ENCODE measurements at places on chromosomes 16 and 17. TPM values are rescaled to one million over a fixed set of nuclear protein-coding genes. Genes with fewer than 3 reads are reported as not detected.

DNA sequence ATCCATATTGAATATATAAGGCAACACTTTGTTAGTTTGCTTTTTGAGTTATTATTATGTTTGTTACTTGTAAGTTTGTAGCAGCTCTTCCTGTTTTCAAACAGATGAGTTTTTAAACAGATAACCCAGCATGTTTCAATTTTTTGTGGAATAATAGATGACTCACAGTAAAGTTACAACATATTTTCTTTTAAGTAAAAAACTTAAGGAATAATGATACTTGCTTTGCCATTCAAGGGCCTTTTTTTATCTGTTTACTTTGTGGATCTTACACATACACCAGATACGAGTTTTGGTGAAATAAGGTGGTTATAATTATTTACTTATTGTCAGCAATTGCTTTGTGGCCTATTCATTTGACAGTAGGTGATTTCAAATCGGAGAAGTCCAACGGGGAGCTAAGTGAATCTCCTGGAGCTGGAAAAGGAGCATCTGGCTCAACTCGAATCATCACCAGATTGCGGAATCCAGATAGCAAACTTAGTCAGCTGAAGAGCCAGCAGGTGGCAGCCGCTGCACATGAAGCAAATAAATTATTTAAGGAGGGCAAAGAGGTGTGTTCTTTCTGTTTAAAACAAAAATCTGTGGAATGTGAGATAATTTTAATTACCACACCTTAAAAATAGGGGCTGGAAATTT, 66.3 kb downstream of the BPTF start:
- H3K4me3 ChIP-seq: no peak overlapping the region
- DNase-seq: no peak
- no peak overlapping the region for H3K27ac ChIP-seq
- H3K4me1 ChIP-seq: no peaks in the 10 kb centered on the region
- no peaks in the 10 kb centered on the region for H3K27me3 ChIP-seq
- H3K36me3 ChIP-seq: peaks cover 14% of the 10 kb centered on the region

FBRS gene
- 63.6 TPM for total RNA-seq

DNA sequence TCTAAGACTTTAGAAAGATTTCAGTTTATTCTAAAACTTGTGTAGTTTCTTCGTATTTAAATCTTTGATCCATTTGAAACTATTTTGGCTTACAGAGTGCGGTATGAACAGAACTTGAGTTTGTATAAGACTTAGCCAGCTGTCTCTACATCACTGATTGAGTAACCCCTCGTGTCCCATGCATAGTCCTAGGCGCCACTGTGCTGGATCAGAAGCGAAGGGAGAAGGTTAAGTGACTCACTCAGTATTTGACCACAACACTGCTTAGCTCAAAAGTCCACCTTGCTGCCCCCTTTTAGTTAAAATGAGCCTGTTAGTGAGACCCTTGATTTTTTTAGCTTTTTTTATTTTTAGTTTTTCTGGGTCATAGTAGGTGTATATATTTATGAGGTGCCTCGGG, 28.4 kb downstream of the CD300LB start:
- H3K36me3 ChIP-seq: no peaks in the 10 kb centered on the region
- no peaks in the 10 kb centered on the region for H3K4me1 ChIP-seq
- H3K27ac ChIP-seq: no peak overlapping the region
- no peak for DNase-seq

DNA sequence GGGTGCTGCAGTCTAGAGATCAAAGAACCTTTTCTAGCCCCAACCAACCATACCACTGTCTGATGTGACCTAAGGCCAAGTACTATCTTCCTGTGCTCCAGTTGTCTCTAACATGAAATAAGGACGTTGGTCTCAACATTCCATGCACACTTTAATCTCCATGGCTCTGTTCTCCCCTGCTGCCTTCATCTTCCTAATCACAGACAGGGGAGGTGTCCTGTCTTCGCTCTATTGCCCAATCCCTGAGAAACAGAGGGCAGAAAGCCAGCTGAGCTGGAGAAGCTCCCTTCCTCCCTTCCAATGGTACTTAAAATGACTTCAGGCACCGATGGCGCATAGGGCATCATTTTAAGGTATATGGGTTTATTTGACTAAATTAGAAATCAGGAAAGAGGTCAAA, 148.9 kb upstream of the GNAO1 start:
- H3K27ac ChIP-seq: no peak overlapping the region
- H3K4me1 ChIP-seq: peaks cover 3% of the 10 kb centered on the region
- H3K36me3 ChIP-seq: no peaks in the 10 kb centered on the region
- peaks cover 16% of the 10 kb centered on the region for H3K27me3 ChIP-seq
- no peak overlapping the region for H3K4me3 ChIP-seq
- DNase-seq: no peak

ZP2 gene
- total RNA-seq: not detected

TTYH2 gene
- total RNA-seq: 3.0 TPM

- no peak for DNase-seq
- H3K27me3 ChIP-seq: no peaks in the 10 kb centered on the region
- H3K4me1 ChIP-seq: peaks cover 81% of the 10 kb centered on the region
- no peak overlapping the region for H3K27ac ChIP-seq
- H3K4me3 ChIP-seq: no peak overlapping the region
These were observed 1.8 kb upstream of the ADGRG1 start for GRCh38 chr16:57626420-57627170.

NKD1 gene
- 54.7 TPM for total RNA-seq

- H3K4me1 ChIP-seq: peaks cover 4% of the 10 kb centered on the region
- no peak overlapping the region for H3K27ac ChIP-seq
- DNase-seq: no peak
- H3K4me3 ChIP-seq: no peak overlapping the region
These were observed 212.1 kb downstream of the MAF start for GRCh38 chr16:79388396-79388795.

- H3K27me3 ChIP-seq: no peaks in the 10 kb centered on the region
- H3K27ac ChIP-seq: no peak overlapping the region
- no peaks in the 10 kb centered on the region for H3K36me3 ChIP-seq
These were observed 102.3 kb downstream of the NPIPB11 start for GRCh38 chr16:29304251-29304650.

Data from neural crest cell (in vitro differentiated cells).